ENCODE measurements at places on chromosomes 1 and 21.

GRCh38 chr1:54980046-54980527 is 341 bp upstream of the TMEM61 start:
- DNase-seq = no peak

DNA sequence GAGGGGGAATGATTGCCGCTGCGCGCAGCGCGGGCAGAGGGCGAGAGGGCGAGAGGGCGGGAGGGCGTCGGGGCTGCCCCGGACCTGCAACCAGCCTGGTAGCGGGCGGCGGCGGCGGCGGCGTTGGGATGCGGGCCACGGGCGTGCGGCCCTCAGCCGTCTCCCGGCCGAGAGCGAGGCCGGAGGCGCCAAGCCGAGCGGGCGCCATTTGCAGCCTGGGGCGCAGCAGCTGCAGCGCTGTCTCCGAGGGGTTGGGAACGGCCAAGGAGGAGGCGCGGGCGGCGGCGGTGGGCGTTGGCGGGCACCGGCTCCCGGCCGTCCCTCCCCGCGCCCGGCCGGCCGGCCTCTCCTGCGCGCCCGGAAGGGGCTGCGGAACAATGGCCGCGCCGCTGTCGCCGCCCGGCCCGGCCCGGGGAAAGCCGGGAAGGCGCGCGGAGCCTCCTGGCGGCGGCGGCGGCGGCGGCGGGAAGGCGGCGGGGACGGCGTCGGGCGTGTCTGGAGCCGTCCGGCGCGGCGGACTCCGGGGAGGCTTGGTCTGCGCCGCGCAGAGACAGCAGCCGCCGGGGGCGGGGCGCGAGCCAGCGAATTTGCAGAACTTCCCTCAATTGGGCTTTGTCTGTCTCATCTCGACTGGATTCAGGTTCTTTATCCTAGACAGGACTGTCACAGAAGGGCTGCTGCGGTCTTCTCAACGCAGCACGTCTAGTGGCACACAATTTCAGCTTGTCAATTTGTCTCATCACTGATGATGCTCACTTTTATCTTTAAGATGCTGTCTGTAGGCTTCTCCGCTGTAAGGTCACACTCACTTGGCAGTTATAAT is 35.7 kb downstream of the ZBTB8B start:
- peak; percentile 60 for DNase-seq

- peak; percentile 73 for DNase-seq
These were observed 8.1 kb upstream of the C1orf216 start for GRCh38 chr1:35726450-35727433.

DNA sequence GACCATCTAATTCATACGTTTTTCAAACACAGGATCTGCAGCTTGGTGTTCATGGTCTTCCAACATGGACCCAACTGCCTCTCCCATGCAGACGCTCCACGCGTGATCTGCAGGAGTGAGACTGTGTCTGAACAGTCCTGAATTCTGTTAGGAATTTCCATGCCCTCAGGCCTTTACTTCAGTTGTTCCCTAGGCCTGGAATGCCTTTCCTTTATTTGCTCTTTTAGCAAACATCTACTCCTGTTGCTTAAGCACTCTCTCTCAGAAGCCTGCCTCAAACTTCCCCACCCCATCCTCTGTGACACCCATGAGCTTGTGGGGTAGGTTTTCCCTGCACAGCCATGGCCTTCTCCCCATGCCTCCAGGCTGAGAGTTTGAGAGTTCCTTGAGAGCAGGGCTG is 73.7 kb downstream of the DMRTB1 start:
- DNase-seq = no peak

DNA sequence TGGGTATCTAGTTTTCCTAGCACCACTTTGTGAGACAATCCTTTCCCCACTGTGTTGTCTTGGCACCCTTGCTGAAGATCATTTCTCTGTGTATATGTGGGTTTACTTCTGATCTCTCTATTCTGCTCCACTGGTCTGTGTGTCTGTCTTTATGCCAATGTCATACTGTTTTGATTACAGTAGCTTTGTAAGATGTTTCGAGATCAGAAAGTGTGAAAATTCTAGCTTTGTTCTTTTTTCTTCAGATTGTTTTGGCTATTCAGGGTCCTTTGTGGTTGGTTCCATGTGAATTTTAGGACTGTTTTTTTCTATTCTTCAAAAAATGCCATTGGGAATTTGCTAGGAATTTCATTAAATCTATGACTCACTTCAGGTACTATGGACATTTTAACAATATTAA is 116.2 kb downstream of the KIF26B start:
- DNase-seq = no peak

DNA sequence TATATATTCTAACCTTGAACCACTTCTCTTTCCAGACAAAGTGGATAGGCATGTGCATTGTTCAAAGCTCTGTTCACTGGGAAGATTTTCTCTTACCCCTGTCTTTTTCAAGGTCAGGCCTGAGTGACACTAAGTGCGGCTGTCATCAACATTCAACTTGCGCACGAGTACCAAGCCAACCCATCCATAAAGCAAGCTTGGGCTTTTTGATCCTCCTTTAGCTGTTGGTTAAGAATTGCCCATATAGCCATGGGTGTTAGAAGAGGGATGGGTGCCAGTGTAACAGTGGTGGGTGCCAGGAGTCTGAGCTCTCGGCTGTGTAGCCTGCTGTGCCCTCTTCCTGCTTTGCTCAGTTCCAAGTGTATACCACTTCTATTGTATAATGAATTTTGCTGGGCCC is 136.1 kb downstream of the GLUL start:
- DNase-seq = no peak

DNA sequence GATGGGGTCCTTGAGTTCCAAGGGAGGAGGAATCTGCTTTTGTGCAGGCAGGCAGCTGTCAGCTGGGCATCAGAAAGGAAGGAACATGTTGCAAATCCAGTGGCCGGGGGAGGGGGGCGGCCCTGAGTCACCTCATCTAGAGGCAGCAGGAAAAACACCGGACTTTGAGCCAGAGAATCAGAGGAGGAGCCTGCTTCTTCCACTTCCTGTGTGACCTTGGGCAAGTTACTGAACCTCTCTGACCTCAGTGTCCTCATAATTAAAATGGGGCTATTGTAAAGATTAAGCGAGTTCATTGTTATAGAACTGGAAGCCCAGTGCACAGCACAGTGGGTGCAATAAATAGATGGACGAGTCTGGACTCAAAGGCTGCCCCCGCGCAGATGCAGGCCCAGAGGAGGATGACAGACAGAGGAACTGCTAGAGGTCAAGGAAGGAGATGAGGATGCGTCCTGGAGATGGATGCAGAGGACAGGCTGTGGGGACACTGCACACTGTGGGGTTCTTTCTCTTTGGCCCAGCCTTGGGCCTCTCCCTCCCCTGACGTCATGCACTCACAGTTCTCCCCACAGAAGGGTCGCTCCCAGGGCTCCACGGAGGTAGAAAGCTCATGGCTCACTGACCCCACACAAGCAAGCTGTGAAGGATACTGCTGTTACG is 714.3 kb downstream of the MATN1 start:
- no peak for DNase-seq

DNA sequence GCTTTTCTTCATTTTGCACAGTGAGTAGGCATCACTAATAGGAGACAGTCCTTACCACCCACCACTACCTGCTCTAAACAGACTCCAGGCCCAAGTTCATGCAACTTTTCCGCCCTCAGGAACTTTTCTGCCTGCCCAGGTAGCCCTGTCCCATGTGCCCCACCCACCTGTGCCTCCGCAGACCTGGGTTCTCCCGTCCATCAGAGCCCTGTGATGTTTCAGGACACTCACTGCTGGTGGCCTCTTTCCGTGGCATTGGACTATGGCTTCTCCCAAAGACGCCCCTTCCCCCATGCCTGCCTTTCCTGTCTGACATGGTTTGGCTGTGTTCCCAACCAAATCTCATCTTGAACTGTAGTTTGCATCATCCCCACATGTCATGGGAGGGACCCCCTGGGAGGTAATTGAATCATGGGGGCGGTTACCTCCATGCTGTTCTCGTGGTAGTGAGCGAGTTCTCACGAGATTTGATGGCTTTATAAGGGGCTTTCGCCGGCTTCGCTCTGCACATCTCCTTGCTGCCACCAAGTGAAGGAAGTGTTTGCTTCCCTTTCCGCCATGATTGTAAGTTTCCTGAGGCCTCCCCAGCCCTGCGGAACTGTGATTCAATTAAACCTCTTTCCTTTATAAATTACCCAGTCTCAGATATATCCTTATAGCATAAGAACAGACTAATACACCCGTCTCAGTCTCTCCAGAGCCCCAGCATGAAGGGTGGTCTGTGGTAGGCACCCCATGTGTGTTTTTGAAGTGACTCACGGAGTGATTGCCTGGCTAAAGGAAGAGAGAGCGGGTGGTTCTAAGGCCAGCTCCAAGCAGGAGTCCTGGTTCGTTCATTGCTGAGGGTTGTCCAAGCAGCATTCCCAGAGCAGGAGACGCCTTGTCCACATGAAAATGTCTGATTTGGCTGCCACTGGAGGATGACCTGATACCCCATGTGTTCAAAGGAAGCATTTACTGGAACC is 86.0 kb upstream of the ZBTB40 start:
- DNase-seq = peak; percentile 70

GRCh38 chr1:152034324-152034653 is 2.5 kb downstream of the S100A11 start:
- no peak for DNase-seq

GRCh38 chr21:36945496-36946138 is 20.9 kb downstream of the HLCS start:
- DNase-seq = no peak

GRCh38 chr1:153429266-153430165 is 13.2 kb downstream of the S100A7A start:
- peak; percentile 90 for DNase-seq

- DNase-seq = no peak
These were observed 24.7 kb downstream of the TRIM67 start for GRCh38 chr1:231186356-231187115.

DNA sequence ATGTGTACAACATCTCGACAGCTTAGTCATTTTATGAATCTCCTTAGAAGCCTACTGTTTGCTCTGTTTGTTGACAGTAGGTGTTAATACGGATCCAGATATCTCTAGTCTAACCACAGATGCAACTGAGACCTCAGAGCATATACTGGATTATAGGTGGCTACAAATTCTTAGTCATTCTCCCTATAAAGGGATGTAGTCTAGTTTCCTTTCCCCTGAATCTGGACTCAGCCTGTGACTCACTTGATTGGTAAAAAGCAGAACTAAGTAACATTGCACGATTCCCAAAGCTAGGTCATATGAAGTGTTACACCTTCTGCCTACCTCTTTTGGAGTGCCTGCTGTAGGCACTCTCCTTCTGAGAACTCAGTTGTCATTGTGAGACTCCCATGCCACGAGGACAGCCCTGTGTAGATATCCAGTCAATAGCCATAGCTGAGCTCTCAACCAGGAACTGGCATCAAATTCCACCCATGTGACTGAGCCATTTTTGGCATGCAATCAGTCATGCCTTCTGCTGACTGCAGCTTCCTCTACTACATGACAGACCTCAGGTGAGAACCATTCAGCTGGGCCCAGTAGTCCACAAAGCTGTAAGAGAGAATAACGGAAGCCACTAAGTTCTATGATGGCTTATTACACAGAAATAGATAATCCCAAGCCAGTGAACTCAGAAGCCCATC is 135.9 kb upstream of the CHRM3 start:
- DNase-seq = no peak

- DNase-seq = no peak
These were observed 109.2 kb downstream of the TOMM20 start for GRCh38 chr1:235019471-235019870.

DNA sequence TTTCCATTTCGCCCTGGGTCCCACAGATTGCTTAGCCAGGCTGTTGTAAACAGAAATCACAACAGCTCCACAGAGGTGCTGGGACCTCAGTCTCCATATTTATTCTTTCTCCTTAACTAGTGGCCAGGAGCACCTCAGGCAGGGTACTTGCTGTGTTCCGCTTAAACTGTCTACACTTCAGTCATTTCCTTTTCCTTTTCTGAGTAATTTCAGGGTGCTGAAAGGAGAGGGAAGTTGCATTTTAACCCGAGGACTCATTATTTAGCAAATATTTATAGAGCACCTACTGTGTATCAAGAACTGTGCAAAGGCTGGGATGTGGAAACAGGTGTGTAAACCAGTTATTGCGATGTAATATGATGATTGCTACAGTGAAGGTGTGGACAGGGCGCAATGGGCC is 41.9 kb downstream of the ACP6 start:
- DNase-seq = no peak

DNA sequence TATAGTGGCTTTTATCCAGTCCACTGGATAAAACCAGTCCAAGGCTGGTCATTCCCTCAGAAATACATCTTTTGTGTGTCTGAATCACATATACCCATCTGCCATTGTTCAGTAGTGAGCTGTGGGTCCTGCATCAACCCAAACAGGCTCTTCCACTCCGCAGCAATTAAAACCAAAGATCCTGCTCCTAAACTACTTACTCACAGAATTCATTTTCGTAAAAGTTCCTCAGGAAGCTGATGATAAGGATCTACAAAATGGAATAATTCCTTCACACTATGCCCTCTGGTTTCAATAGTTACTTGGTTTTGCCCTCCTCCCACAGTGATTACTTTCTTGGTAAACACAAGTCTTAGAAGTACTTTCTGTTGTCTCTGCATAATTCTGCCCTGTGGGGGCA is 5.1 kb upstream of the MFSD2A start:
- DNase-seq = no peak

DNA sequence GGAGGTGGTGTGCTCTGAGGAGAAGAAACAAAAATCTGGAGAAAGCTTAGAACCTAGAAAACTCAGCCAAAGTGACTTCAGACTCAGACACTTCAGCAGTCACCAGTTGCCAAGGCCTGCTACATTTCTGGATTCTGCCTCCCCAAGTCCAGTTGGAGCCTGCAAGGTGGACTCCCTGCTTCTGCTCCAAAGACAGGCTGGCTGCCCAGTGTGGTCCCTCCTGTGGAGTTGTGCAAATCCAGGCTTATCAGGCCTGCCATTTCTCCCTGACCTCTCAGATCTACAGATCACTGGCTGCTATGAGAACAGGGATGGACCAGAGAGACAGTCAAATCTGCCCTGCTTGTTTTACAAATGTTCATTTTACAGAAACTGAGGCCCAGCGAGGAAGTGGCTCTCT is 9.9 kb downstream of the CACHD1 start:
- DNase-seq = no peak

GRCh38 chr1:203086992-203087763 is 1.4 kb upstream of the MYOG start:
- DNase-seq = no peak

- peak; percentile 13 for DNase-seq
These were observed 3.5 kb upstream of the TRIT1 start for GRCh38 chr1:39886757-39887231.

- DNase-seq = peak; percentile 52
These were observed 104.1 kb downstream of the DISP1 start for GRCh38 chr1:222918801-222919477.

GRCh38 chr1:210250998-210251679 is 18.5 kb downstream of the SERTAD4 start:
- peak; percentile 92 for DNase-seq

- DNase-seq = no peak
These were observed 118.6 kb upstream of the KAZN start for GRCh38 chr1:14479865-14480264.

DNA sequence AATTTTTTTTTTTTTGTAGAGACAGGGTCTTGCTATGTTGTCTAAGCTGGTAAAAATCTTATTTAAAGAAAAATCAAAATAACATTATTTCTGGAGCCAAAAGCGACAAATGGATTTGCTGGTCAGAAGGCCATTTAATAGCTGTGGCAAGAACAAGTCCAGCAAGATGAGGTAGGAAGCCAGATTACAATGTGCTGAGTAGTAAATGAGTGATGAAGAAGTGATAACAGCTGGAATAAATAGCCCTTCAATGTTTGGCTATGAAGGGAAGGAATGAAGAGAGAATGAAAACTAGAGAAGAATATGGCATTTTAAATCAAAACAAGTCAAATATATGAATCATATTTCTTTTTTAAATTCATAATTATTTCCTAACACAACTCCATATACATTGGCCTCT is 34.5 kb downstream of the SYDE2 start:
- no peak for DNase-seq
